ENCODE measurements at places on chromosomes 3 and 15.

DNA sequence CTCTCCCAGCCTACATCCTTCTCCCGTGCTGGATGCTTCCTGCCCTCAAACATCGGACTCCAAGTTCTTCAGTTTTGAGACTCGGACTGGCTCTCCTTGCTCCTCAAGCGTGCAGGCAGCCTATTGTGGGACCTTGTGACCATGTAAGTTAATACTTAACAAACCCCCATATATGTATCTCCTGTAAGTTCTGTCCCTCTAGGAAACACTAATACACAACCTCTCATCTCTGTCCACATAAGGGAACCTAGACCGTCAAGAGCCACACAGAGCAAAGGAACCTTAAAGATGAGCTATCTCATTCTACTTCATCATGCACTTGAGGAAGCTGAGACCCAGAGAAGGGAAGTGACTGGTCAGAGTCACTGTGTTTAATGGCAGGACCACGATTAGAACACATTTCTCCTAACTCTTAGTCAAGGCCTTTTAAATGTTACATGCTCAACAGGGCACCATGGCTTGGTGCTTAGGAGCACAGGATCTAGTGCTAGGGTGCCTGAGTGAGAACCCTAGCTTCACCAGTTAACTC, 50.3 kb downstream of the NPTN start:
- no peak for DNase-seq

GRCh38 chr15:26260517-26261133, 397.5 kb upstream of the ATP10A start:
- peak; percentile 39 for DNase-seq

DNA sequence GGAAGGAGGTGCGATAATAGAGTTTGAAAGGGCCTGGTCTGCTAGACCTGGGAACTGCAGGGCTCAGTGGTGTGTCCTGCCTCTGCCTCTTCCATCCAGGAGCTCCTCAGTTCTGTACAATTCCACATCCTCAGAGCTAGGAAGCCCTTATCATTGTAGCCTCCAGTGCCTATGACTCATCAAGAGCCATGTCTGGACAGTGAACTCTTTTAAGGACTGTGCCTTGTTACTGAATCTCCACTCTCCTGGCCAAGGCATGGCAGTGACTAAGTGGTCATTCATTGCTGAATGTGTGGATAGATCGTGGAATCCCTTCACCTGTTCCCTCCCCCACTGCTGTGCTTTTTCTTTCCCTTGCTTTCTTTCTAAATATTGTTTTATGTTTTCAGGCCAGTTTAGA, 2.9 kb downstream of the TIMP4 start:
- DNase-seq = no peak

GRCh38 chr3:71172189-71172588, 411.3 kb downstream of the FOXP1 start:
- no peak for DNase-seq

DNA sequence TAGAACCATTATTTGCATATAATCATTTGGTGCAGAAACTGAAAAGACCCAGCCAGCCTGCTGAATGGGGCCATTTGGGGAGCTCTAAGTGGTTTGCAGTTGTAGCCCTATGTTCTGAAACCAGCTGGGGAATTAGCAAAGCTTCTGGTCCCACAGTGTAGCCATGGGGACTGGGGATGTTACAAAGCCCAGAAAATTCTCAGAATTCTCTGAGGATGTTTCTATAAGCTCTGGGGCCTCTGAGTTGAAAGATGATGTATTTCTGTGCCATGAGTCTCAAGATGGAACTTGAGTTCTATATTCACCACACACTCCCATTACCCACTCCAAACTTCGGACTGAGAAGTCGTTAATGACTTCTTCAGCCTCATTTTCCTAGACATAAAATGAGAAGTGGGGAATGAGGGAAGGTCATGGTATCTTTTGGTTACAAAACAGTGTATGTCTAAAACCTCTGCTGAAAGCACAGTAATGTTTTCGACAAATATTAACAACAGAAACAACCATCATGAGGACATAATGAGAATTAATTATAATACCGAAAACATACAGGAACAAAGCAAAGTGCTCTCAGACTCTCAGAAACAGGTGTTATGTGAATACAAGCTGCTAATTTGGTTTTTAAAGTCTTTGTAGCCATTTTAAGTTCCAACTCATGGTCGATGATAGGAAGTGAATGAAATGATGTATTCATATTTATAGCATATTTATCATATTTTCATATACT, 89.4 kb downstream of the RFTN1 start:
- DNase-seq = no peak

DNA sequence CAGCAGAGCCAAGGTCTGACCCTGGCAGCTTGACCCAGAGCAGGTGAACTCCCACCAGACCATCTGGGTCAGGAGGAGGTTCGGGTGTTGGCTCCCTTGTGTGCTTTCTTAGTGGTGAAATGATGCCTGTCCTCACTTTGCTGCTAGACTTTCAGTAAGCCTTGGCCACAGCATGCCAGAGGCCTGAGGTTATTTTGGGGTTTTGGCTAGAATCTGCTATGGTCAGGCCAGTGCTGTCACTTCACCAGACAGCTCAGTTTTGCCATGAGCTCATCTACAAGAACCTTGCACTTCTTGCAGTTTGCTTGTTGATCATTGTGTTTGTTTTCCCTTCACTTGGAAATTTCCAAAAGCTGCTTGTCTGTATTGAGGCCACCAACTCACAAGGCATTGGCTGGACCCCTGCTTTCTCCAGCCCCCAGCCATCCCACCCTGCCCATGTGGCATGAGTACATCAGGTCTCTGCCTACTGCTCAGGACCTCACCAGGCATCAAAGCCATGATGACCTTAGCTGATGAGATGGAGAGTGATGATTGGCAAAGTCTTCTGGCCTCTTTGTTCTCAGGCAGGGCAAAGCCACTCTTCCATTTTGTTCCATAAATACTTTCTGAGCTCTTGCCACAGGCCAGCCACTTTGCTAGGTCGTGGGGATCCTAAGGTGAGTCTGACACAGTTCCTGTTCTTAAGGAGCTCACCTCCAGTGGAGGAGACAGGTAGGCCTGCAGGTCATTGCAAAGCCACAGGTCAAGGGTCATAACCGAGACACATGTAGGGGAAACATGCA, 122.6 kb downstream of the ARNT2 start:
- DNase-seq = no peak

- no peak for DNase-seq
Observed at GRCh38 chr15:40914486-40914885, 14.7 kb upstream of the DLL4 start.

DNA sequence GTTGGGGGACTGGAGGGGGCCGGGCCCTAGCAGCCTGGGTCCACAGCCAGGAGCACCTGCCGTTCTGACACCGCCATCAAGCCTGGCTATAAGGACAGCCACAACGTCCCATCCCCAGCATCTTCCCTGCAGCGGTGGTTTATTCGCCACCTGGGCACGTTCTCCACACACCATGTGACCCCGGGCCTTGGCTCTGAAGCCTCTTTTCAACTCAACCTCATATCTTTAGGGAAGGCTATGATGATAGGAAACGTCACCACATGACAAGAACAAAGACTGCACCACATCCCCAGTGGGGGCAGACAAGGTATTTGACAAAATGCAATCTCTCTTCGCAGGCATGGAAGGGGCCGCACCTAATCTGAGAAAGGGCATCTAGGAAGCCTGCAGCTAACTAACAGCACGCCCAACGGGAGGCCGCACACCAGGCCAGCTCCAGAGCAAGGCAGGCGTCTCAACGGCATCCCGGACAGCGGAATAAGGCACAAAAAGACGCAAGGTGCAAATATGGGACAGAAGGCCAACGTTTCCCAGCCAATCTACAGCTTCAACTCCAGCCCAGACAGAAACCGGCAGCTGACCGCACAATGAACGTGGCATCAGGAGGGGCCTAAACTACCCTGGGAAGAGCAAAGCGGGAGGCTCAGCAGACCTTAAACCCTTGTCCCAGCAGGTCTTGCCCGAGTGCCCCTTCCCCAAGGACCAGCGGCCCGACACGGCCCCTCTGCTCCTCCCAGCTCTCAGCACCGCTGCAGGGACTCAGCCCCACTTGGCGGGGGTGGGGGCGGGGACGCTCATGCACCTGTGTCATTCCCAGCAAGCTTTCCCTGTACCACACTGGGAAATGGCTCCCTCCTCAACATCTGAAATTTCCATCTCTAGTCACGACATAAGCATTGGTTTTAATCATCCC, 41.9 kb downstream of the NIPA2 start:
- DNase-seq = no peak

- DNase-seq = no peak
Observed at GRCh38 chr15:47746516-47746915, 29.2 kb downstream of the SEMA6D start.

DNA sequence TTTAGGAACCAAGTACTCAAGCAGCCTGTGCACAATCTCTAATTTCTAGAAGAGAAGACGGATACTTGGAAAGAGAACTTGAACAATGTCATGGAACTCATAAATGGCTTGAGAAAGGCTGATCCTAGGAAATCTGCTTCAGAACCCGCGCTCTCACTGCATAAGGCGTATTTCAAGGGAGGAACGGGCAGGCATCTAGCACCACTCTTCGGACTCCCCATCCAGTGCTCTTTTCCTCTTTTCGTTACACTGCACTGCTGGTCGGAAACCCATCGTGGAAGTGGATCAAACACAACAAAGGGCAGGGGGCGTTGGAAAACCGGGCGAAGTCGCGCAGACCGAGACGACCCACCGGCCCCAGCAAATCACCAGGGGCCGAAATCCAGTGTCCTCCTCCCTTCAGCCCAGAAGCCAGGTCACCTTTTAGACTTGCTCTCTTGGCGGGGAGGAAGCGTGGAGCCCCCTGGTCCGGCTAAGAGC, 539 bp upstream of the TLNRD1 start:
- no peak for DNase-seq

DNA sequence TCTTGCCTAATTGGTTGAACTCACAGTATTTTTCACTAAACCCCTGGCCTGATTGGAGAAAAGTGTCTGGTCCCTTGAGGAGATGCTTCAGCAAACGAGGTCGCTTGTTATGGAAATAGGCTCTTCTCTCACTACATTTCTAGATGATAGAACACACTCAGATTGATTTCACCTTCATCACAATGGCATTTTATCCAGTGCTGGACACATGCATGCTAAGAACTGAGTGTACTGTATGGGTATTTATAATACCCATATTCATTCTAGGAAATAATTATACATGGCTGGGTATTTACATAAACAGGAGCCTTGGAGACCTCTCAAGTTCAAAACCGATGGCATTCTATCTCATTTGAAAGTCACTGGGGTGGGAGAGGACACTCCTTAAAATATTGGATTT, 444.9 kb downstream of the LPP start:
- no peak for DNase-seq

DNA sequence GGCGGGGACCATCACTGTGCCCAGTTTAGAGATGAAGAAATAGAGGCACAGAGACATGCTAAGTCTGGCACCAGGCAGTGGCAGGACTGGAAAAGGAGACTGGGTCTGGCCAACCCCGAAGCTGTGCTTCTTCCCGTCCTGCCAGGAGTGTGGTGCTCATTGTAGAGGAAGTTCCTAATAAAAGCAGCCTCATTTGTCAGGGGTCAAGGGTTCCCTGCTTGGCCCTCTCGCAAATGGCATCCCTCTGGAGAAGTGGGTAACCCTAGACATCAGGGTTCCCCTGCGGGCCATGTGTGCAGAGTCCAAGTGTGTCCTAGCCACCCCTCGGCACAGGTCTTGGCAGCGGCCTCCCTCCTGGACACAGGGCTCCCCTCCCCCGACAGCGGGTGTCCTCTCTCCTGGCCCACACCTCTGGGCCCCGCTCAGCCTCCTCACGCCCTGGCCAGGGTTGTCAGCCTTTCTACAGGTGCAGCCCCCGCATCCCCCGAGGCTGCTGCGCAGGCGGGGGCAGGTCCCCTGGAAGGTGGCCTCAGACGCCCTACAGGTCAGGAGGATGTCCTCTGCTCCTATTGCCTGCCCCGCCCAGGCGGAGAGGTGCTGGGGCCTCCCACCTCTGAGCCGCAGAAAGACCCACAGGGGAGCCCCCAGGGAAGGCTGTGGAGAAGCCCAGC, 61.8 kb upstream of the PRR20G start:
- no peak for DNase-seq

- DNase-seq = no peak
Observed at GRCh38 chr15:75650908-75651809, 3.4 kb downstream of the SNX33 start.

GRCh38 chr3:87437765-87438164, 161.4 kb upstream of the POU1F1 start:
- no peak for DNase-seq

DNA sequence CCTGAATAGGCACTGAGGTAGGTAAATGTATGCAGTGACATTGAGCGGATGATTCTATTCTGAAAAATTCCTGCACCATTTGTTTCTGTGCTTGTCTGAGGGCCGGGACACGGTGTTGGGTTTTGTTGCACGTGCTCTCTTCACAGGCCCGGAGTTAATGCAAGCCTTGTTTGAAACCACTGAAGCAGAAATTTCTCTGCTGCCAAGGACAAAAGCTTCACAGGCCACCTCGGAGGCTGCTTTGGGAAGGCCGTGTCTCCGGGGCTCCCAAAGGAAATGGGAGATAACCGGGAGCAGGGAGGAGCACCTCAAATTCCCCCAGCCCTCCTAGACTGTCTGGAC, 179.4 kb downstream of the OPA1 start:
- peak; percentile 41 for DNase-seq

DNA sequence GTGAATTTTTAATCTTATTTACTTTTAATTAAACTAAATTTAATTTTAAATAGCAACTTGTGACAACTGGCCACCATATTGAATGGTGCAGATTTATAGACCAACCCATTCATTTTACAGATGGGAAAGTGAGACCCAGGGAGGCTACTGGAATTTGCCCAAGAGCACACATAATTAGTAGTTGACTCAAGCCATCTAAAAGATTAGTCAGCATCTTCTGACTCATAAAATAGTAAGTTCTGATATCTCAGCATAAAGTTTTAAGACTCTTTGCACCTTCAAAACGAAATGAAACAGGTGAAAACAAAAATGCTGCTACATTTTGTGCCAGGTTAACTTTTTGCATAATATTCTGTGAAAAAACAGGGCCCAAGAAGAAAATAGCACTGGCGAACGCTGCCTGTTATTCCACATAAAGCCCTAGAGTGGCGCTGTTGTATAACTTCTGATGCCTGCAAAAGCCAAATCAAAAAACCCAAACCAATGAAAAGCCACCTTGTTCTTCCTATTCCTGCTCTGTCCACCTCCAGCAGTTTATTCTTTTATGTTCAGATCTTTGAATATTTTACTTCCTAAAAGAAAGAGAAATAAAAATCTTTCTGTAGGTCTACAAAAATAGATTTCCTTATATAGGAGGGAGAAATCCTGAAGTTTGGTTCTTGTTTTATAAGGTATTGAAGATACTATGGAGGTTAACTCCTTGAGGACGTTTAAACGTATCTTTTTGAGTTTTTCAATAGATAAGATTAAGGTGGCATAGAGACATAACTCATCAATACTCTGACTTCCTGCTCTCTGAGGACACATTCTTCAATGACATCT, 62.8 kb downstream of the OTOL1 start:
- peak; percentile 43 for DNase-seq

DNA sequence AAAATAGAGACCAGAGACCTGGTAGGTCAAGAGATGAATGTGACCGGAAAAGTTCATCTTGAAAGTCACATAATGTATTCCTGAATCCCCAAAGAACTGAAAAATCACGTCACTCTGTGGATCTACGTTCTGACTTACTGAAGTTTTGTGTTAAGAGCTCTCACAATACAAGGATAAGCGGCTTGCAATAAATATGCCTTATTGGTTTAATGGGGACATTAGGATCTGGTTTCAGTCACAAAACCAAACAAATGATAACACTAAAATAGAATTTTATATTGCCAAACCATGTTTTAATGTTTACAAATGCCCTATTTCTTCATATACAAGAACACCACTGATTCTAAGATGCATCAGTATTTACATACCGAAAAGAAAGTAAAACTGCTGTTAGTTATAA, 164.2 kb downstream of the FMN1 start:
- no peak for DNase-seq

- no peak for DNase-seq
Observed at GRCh38 chr3:172776049-172776717, 25.7 kb downstream of the ECT2 start.
